Right atrium auricular region (tissue), 2 donors: ENCODE measurements at places on chromosomes 5 and 9. TPM values are rescaled to one million over a fixed set of nuclear protein-coding genes. Genes with fewer than 3 reads are reported as not detected.

Gene SVEP1
- total RNA-seq, result 20.0 TPM

Gene SLC34A1
- total RNA-seq, result not detected

Gene RLN2
- total RNA-seq, result not detected

Gene SLC23A1
- total RNA-seq, result not detected

Gene ALDH7A1
- 9.6 TPM for total RNA-seq

Gene NR3C1
- total RNA-seq, result 30.3 TPM

Gene SLU7
- 55.2 TPM for total RNA-seq

Gene LRRC19
- not detected for total RNA-seq

Gene FCN2
- not detected for total RNA-seq

Gene NEUROG1
- not detected for total RNA-seq

Gene CCL21
- total RNA-seq, result 26.5 TPM

Gene GDA
- not detected for total RNA-seq

Gene OTP
- total RNA-seq, result not detected

Gene REXO4
- total RNA-seq, result 13.8 TPM

Gene WDR38
- total RNA-seq, result not detected

Gene ZDHHC21
- total RNA-seq, result 8.0 TPM

Gene TMC1
- total RNA-seq, result not detected

Gene PCDHB10
- 2.0 TPM for total RNA-seq

Gene AGXT2
- not detected for total RNA-seq

Gene LHX6
- total RNA-seq, result 3.2 TPM

Gene LMX1B
- total RNA-seq, result 0.74 TPM

Gene DRD1
- total RNA-seq, result not detected

Gene HSPA9
- 417 TPM for total RNA-seq

Gene DDX4
- total RNA-seq, result not detected

Gene NOL6
- total RNA-seq, result 12.5 TPM

Gene SLC25A48
- not detected for total RNA-seq

Gene SUSD3
- 11.8 TPM for total RNA-seq

Gene GLDC
- total RNA-seq, result not detected

Gene CEP72
- total RNA-seq, result 0.41 TPM

Gene HRH2
- total RNA-seq, result 18.9 TPM

Gene PCDHB4
- 2.6 TPM for total RNA-seq

Gene DCP2
- 10.8 TPM for total RNA-seq

Gene LRSAM1
- 12.0 TPM for total RNA-seq

Gene DAPK1
- 10.1 TPM for total RNA-seq

Gene TNFSF8
- total RNA-seq, result 0.22 TPM

Gene C1QTNF2
- 2.2 TPM for total RNA-seq

Gene NTRK2
- 30.1 TPM for total RNA-seq

Gene DBH
- total RNA-seq, result not detected

Gene ARID3C
- total RNA-seq, result not detected

Gene ECPAS
- total RNA-seq, result 62.7 TPM
